ENCODE measurements at places on chromosomes 16 and 17.

DNA sequence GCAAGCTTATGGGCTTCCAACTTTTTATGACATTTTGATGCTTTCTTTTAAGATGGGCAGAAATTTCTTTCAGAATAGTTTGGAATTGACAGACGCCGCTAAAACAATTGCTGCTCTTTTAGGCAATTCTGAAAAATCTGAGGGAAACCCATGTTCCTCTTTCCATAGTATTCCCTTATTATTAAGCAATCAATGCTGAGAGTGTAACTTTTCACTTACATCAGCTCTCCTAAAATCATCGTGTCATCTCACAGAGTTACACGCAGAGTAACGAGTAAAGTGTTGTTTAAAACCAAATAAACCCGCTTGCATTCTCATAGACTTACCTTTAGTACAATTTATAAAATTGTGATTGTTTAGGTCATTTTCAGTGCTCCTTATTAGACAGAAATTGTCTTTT lies 150.6 kb downstream of the MAF start:
- no peak for DNase-seq

- peak; percentile 86 for DNase-seq
These were observed 4.4 kb downstream of the CD19 start for GRCh38 chr16:28935924-28936783.

DNA sequence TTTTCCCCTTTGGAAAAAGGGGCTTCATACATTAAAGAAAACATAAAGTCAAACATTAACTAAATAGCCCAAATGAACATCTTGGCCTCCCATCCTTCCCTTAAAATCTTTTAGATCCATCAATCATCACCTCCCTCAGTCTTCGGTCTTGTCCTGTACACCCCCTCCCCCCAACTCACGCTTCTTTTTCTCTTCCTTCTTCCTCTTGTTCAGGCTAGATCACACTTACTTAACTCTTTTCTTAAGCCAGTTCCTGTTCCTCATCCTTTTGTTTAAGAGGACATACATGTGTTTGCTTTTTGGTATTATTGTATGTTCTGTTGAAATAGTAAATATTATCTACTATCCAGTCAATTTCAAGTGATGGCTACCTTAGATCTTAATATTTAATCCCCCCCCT lies 5.5 kb downstream of the MFSD6L start:
- no peak for DNase-seq

GRCh38 chr17:61567045-61567802 lies 23.8 kb downstream of the NACA2 start:
- DNase-seq = no peak

- peak; percentile 44 for DNase-seq
These were observed 8.9 kb downstream of the CALB2 start for GRCh38 chr16:71367241-71367976.

DNA sequence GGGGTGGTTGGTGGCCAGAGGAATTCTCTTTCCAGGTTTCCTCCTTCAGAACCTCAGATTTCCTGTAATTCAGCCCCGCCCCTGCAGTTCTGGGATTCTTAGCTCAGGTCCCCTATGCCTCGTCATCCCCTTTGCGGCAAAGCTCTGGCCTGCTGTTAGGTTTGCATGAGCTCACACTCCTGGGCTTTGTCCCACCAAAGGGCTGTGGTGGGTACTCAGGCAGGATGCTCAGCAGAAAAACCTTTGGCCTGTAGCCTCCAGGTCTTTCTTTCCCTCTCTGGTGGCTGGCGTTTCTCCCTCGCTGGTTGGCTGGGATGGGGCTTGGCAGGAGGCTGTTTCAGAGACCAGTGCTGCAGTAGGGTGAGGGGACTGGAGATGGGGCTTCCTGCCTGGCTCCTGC lies 9.6 kb upstream of the PLEKHG4 start:
- no peak for DNase-seq

GRCh38 chr16:69064124-69064763 lies 41.2 kb upstream of the HAS3 start:
- no peak for DNase-seq

- peak; percentile 50 for DNase-seq
These were observed 18.2 kb downstream of the COTL1 start for GRCh38 chr16:84599521-84600202.

GRCh38 chr16:21628772-21629171 lies 23.6 kb downstream of the IGSF6 start:
- DNase-seq = no peak

DNA sequence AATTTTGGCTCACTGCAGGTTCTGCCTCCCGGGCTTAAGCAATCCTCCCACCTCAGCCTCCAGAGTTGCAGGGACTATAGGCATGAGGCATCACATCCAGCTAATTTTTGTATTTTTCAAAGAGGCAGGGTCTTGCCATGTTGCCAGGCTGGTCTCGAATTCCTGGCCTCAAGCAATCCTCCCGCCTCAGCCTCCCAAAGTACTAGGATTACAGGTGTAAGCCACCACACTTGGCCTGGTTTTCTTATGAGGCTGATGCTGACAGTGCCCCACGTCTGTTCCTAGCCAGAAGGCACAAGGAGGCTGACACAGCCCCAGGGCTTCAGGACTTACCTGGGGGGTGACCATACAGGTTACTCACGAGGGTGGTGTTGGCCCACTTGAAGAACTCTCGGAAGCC lies 33.9 kb upstream of the GCSH start:
- no peak for DNase-seq

GRCh38 chr16:6031567-6031966 lies 934.0 kb upstream of the EEF2KMT start:
- no peak for DNase-seq

- DNase-seq = no peak
These were observed 26.5 kb downstream of the RHBDL3 start for GRCh38 chr17:32292094-32292493.

DNA sequence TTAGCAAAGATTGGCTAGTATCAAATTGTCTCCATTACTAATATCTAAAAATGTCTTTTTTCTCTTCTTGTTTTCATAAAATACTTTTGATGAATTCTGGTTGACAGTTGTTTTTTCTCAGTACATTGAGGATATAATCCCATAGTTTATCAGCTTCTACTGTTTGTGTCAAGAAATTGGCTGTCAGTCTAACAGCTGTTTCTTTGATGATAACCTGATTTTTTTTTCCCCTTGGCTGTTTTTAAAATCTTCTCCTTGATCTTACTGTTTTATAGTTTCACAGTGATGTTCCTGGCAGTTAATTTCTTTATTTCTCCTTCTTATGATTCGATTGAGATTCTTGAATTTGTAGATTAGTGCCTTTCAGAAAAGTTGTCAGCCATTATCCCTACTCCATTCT lies 315.3 kb upstream of the PMFBP1 start:
- DNase-seq = no peak

DNA sequence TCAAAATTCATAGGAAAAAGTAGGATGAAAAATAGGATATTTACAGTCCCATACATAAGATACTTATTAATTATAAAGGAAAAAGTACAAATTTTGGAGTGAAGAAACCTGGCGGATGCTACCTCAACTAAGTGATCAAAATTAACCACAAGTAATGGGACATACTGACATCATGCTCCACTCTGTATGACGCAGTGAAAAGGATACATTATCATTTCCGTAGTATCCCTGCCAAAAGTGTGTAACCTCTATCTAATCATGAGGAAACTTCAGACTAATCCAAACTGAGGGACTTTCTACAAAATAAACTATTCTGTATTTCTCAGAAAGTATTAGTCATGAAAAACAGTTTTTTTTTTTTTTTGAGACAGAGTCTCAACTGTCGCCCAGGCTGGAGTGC lies 60.5 kb downstream of the TRIM37 start:
- DNase-seq = no peak

DNA sequence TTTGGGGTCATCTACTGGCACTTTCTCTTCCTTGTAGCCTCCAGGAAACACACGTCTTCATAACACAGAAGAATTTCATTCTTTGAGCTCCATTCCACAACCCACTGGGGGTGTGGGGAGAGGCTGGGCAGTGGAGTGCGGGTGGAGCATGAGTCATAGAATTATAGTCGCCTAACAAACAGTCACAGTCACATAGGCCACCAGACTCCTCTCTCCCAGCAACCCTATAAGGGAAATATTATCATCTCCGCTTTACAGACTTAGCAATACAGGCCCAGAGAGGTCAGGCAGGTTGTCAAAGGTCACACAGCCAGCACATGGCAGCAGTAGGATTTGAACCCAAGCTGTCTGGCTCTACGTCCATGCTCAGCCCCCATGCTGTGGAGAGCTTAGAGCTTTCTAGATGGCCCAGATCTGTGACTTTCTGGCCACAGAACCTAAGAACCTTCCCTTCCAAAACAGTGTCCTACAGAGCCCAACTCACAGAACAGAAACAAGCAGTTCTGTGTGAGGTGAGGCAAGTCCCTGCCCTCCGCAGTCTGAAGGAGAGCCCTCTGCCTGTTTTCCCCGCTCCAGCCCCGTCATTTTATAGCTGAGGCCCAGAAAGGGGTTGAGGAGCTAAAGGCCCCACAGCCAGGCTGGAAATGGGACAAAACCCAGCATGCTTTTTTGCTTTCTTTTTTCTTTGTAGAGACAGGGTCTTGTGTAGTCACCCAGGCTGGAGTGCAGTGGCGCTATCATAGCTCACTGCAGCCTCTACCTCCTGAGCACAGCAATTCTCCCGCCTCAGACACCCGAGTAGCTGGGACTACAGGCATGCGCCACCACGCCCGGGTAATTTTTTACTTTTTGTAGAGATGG lies 10.7 kb upstream of the LITAF start:
- no peak for DNase-seq

DNA sequence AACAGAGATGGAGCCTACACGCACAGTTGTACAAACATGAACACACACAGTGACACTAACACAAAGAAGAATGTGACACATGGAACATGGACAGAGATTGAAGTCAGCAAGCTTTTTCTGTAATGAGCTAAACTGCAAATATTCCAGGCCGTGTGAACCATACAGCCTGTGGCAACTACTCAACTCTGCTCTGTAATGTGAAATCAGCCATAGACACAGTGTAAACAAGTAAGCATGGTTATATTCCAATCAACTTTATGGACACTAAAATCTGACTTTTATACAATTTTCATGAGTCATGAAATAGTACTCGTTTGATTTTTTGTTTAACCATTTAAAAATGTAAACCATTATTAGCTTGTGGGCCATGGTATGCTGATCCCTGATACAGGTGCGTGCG lies 120.2 kb downstream of the SMG6 start:
- no peak for DNase-seq

GRCh38 chr16:55282441-55282840 lies 41.6 kb upstream of the IRX6 start:
- no peak for DNase-seq

- no peak for DNase-seq
These were observed 44.2 kb downstream of the WDR45B start for GRCh38 chr17:82603981-82604448.

DNA sequence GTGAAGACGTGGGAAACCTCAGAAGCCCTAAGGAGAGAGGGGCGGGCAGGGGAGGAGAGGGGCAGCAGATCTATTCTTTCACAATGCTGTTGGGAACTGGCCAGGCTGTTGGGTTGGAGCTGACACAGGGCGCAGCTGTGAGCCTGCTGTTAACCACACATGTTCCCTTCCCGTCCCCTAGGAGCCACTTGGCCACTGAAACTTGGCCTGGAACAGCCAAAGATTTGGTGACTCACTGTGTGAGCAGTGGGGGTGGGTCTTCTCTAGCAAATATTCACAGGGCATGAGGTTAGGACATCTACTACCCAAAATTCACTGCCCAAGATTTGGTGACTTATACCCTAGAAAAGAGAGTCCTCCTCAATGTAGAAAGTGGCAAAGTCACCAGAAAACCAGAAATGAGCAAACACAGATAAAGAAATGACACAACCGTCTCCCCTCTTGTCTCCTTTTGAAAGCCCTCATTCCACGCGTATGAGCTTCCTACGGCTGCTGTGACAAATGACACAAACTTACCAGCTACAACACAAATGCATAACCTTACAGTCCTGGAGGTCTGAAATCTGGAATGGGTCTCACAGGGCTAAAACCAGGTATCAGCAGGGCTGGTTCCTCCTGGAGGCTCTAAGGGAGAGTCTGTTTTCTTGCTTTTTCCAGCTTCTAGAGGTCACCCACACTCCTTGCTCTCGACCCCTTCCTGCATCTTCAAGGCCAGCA lies 6.3 kb downstream of the TBC1D16 start:
- no peak for DNase-seq

DNA sequence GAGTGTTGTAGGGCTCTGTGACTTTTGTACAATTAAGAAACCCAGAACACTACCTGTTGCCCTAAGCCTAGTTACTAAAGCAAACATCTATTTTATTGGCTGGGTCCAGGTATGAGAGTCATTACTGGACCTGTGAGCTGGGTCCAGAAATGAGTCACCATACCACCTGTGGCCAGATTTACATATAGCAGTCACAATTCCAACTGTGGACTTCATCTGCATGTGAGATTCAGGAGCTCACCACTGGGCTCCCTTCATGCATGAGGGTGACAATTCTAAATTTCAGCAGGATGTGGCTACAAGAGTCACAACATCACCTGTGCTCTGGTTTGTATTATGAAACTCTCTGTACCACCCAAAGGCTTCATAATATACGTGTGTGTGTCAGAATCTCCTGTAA lies 2038.0 kb downstream of the TP53TG3F start:
- DNase-seq = no peak

GRCh38 chr16:71794943-71795342 lies 13.7 kb downstream of the AP1G1 start:
- no peak for DNase-seq

- no peak for DNase-seq
These were observed 5.2 kb upstream of the SMARCD2 start for GRCh38 chr17:63847525-63848249.

DNA sequence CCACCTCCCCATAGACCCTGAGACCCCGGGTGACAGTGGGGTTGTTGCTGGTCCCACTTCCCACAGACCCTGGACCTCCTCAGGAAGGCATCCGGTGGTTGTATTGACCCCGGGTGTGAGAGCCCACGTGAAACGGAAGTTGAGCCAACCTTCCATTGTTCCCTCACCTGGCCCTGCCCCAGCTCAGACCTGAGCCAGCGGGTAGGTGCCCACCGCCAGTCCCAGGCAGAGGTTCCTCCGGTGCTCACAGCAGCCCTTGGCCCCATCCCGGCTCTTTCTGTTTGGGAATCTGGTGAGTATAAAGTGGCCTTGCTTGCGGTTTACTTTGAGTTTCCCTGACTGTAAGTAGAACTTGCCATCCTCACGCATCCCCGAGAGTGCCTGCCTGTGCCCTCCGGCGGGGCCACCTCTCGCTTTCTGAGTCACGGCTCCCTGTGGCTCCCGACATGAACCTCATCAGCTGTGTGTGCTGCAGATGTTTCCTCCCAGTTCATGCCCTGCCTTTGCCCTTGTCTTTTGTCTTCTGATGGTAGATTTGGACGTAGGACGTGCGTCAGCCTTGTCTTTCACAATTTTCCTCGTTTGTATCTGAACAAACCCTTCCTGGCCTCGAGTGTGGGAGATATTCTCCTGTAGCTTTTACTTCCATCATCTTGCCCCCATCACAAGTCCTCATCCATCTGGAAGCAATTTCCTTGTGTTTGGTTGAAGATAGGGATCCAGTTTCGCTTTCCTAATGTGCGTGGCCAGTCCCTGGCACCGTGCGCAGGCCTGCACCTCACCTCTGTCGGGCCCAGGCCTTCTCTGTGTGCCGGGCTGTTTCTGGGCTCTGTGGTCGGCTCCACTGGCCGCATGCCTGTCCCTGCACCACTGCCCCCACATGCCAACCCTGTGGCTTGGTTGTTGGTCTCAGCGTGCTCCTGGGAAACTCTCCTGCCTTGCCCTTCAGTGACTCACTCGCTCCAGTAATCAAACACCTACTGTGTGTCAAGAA lies 76.0 kb downstream of the METRNL start:
- DNase-seq = no peak

GRCh38 chr17:16917671-16918394 lies 54.1 kb downstream of the TNFRSF13B start:
- DNase-seq = no peak

GRCh38 chr17:66580956-66581391 lies 253.9 kb upstream of the CACNG5 start:
- DNase-seq = no peak

Measured in naive thymus-derived CD4-positive, alpha-beta T cell (primary cell).